Activated naive CD4-positive, alpha-beta T cell treated with Interleukin-2 at 50 U/mL for 16 hours (primary cell): ENCODE measurements at places on chromosomes 11 and 22.

GRCh38 chr11:76783896-76784813 is 999 bp downstream of the TSKU start:
- DNase-seq: no peak

DNA sequence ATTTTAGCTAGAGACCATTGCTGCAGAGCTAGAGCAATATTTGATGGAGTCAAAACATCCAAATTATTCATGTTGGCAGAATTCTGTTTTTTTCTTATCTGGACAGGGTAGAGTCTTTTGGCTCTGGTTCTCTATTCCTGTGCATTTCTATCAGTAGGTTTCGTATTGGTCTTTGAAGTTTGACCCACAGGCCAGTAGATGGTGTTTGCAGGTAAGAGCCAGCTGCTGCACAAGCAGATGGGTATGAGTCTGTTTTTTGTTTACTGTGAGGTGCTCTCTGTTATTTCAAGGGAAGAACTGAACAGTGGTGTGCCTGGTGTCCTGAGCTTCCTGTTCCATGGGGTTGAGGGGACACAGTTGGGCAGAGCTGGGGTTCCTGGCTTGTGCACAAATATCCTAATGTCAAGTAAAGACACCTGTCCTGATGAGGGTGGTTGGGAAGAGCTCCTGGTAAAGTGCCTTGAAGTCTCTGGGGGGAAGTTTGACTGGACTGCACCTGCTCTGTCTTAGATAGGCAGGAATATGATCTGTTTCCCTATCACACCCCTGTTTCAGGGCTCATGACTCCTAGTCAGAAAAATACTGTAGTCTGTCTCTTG is 34.0 kb upstream of the SLC22A25 start:
- DNase-seq: no peak

- peak; percentile 3 for DNase-seq
These were observed 6.6 kb upstream of the MS4A12 start for GRCh38 chr11:60485987-60486386.

GRCh38 chr11:48064306-48064705 is 83.9 kb downstream of the PTPRJ start:
- DNase-seq: no peak

DNA sequence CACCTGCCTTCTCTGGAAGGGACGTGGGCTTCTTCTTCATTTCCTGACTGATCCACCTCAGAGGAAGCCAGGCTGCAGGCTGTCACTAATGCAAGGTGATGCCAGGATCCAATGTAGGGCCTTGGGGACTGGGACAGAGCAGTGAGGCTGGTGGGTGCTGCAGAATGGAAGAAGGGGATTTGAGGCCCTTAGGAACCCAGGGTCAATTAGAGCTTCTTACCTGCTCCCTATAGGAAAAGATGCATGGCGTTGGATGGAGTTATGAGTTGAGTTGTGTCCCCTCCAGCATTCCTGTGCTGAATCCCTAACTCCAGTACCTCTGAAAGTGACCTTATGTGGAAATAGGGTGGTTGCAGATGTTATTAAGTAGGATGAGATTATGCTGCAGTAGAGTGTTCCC is 190.4 kb downstream of the MIAT start:
- no peak for DNase-seq

GRCh38 chr11:68929135-68929534 is 25.4 kb downstream of the IGHMBP2 start:
- no peak for DNase-seq

DNA sequence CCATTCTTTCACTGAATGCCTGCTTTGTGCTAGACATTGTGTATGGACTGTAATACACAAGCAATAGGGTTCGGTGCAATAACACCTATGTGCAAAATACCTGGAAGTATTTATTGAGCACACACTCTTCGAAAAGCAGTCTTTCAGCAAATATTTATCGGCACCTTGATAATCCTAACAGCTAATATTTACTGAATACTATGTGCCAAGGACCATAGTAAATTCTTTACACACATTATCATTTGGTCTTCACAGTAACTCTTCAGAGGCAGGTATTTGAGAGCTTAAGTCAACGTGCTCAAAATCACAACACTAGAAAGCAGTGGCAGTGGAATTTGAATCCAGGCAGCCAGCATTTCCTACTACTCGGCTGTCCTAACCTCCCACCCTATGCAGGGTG is 2.2 kb downstream of the B3GNT6 start:
- no peak for DNase-seq

DNA sequence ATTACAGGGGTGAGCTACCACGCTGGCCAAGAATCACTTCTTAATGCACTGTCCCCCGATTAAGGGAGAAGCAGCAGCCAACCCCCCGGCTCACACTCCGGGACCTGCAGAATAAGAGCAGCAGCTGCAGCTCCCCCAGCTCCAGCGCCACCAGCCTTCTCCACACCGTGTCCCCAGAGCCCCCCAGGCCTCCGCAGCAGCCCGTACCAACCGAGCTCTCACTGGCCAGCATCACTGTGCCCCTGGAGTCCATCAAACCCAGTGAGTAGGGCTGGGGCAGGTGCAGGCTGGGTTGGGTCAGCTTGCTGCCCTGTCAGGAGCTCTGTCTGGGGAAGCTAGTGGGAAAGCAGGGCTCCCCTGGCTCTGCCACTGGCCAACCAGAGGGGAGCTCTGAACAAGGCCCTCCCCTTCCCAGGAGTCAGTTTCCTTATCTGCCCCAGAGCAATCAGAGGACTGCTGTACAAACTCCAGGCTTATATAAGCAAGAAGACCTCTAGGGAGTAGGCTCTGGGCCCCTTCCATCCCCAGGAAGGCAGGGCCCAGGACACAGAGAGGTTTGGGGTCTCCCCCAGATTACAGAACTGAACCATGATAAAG is 8.5 kb upstream of the SH3BP1 start:
- no peak for DNase-seq

DNA sequence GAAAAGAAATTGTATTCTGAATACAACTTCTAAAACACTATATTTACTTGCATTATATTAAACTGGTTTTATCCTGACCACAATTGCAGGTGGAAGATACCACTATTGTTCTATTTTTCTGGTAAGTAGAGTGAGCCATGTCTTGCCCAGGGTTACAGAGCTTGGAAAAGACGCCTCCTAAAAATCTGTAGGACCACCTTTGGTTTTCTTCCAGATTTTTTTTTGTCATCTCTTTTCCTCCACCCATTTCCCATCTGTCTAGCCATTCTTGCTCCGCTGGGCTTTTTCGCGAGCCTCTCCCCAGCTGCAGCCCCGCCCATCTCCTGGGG is 294 bp upstream of the MTMR3 start:
- DNase-seq: no peak

- DNase-seq: no peak
These were observed 46.0 kb upstream of the CCDC34 start for GRCh38 chr11:27409049-27409448.

DNA sequence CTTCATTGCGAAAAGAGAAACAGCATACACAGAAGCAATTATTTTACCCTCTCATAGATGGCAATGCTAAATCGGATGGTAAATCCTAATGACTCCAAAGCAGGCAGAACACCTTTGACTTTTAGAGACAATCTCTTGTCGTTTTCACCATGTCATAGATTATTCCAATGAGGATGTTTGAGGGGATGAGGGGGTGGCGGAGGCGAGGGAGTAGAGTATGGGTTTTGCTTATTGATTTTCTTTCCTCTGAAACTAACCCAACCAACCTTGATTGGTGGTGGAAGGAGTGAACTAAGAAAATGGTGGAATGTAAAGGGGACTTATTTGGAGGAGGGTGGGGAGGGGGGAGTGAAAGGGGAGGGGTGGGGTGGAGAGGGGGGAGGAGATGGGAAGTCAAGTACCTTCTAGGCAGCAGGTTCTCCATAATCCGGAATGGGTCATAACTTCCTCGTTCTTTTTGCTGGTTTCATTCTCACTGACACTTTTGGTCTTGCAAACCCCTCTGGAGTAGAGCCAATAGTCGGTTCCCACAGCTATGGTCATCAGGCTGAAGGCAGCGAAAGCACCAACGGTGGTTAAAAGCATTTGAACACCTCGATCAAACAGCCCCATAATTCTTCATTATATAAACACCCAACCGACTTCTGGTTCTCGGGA is 1.5 kb downstream of the CACNG2 start:
- no peak for DNase-seq

GRCh38 chr11:94455861-94456260 is 37.8 kb downstream of the MRE11 start:
- DNase-seq: no peak

- DNase-seq: no peak
These were observed at the start of gene DGCR6 for GRCh38 chr22:18905540-18906409. DGCR6 (plus strand) TSS chr22:18906320; CDS start chr22:18906375, 55 bp downstream.

DNA sequence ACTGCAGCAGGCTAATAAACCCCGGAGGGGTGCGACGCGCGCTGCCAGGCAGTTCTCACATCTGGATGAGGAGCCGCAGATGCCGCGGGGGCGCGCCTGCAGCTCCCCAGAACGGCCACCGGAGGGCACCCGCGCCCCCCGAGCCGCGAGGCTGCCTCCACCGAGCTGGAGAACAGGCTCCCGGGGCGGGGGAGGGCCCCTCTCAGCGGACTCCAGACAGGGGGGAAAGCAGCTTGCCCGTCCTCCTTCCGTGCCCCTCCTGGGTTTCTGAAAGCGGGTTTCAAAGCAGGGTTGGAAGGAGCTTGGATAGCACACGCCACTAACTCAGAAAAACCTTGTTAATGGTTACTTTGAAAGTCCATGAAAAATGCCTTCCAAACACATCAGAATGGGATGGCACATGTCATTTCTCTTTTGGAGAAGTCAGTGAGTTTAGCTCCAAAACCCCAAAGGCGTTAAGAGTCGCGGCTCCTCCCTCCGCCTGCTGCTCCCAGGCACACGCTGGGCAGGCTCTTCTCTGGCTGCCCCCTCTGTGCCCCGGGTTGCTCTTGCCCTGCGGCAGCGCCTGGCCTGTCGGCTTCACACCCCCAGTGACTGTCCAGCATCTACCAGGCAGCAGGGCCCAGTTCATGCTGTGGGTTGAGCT is 317.8 kb downstream of the NTM start:
- no peak for DNase-seq

- DNase-seq: no peak
These were observed 30.4 kb downstream of the NEAT1 start for GRCh38 chr11:65452806-65453490.

- no peak for DNase-seq
These were observed 206.2 kb downstream of the MAML2 start for GRCh38 chr11:96136613-96137298.

DNA sequence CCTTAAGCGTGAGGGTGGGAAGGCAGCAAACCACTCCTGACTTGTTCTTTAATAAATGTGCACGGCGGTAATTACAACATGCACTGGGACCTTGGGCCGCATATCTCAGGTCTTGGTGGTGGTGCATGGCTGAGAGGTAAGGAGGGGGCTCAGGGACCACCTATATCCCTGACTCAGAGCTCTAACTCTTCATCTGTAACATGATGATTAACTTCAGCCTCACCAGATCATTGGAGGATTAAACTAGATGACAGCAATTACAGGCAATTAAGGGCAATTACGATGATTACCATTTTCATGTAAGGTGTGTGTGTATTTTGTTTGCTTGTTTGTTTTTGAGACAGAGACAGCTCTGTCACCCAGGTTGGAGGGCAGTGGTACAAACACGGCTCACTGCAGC is 45.0 kb downstream of the FBLN1 start:
- DNase-seq: no peak

DNA sequence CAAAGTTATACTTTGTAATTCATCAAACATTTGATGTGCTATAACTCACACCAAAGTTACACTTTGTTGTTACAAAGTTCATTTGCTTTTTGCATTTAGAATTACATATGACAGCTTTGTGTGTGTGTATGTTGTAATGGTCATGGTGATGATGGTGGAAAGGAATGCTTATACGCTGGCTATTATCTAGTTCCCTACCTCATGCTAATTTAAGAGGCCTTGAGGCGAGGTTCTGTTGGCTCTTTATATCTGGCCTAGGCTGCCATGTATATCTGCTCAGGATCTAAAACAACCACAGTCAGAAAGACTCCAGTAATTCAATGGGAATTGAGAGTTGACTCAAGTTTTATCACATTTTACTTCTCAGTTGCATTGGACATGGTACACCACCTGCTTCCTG is 123.4 kb downstream of the SLC17A6 start:
- DNase-seq: no peak
